ENCODE measurements at places on chromosomes 7 and 10.

GRCh38 chr7:105402221-105403095 lies 13.7 kb upstream of the SRPK2 start:
- no peak for DNase-seq

DNA sequence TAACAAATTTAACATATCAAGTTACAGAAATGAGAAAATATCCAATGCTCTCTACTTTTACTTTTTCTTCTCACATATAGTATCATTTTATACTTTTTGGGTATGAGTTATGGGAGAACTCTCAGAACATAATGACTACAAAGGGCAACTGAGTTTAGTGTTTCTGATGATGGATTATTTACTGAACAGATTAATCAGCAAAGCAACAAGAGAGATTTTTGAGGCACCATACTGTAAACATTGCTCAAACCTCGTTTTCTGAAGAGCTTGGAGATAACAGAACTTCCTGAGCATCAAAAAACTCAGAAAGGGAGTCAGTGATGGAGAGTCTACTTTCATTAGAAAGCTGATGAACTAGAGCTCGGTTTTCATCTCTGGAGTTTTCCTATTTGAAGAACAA lies 84.8 kb upstream of the GSDME start:
- no peak for DNase-seq

DNA sequence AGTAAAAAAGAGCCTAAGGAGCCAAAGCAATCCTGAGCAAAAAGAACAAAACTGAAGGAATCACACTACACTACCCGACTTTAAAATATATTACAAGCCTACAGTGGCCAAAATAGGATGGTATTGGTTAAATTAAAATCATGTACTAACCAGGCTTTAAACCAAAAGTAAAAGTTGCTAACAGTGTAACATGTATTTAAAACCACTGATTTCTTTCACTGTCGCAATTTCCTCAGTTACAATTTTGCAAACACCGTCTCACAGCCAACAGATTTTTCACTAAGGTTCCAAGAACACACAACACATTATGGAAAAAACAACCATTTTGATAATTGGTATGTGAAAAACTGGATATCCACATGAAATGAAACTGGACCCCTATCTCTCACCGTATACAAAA lies 74.0 kb downstream of the JMJD1C start:
- DNase-seq, result no peak

GRCh38 chr7:120645966-120646365 lies 212.0 kb downstream of the TSPAN12 start:
- no peak for DNase-seq

- no peak for DNase-seq
Measured at GRCh38 chr7:47561715-47562446, 20.0 kb downstream of the TNS3 start.

GRCh38 chr10:32650246-32650655 lies 204.3 kb downstream of the CCDC7 start:
- DNase-seq, result no peak

GRCh38 chr10:50431133-50431532 lies 179.8 kb upstream of the ASAH2 start:
- no peak for DNase-seq

DNA sequence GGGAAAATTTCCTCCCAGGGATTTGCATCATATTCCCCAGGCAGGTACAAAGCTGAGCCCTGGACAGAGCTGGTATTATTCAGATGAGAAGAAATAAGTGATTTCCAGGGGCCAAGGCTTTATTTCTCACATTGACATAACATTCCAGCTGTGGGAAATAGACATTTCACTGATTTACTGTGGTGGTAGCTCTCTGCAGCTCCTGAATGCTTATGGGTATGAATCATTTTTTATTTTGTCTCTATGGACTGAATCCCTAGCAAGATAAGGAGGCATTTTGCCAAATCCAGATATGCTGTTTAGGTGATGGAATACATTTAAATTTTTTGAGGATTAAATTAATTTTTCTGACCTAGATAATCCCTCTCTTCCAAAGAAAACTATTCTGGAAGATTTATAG lies 97.9 kb downstream of the MTPN start:
- no peak for DNase-seq

DNA sequence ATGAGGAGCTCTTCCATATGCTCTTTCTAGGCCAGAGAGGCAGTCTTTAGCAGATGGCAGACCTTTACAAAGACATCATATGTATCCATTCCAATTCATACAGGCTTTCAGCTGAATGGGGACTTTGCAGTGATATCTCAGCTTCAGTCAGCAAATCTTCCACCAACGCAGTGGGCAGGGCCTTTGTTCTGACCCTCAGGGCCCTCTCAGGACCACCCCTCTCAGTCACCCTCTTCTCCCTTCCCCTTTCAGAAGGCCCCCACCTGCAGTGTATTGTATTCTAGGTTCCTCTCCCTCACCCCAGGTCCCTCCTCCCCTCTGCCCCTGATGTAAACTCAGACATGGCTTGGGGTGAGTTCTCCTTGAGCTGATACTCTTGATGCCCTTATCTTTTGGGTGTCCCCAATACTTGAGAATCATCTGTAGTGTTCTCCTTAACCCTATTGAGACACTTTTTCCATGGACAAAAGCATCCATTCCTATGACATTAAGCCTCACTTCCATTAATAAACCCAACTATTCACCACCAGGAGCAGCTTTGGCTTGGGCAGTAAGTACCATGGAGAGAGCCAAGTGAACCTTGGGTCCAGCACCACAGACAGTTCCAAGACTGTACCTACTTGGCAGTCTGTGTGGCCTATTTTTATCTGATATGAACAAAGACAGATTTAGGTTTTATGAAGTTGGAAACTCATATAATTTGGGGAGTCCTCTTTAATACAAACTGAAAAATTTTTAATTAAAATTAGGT lies 62.7 kb downstream of the ADCYAP1R1 start:
- DNase-seq, result no peak

DNA sequence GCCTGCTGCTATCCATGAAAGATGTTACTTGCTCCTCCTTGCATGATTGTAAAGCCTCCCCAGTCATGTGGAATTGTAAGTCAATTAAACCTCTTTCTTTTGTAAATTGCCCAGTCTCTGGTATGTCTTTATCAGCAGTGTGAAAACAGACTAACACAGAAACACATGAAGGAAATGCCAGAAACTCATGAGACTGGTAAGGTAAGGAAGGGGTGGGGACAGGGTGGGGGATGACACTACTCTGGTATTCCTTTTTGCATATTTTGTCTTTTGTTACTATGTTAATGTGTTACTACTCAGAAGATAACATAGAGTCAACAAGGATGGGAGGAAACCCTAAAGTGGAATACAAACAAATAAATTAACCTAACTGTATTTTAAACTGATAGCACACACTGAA lies 69.8 kb upstream of the DRGX start:
- DNase-seq, result no peak

- DNase-seq, result no peak
Measured at GRCh38 chr7:42492920-42493319, 255.9 kb upstream of the GLI3 start.

DNA sequence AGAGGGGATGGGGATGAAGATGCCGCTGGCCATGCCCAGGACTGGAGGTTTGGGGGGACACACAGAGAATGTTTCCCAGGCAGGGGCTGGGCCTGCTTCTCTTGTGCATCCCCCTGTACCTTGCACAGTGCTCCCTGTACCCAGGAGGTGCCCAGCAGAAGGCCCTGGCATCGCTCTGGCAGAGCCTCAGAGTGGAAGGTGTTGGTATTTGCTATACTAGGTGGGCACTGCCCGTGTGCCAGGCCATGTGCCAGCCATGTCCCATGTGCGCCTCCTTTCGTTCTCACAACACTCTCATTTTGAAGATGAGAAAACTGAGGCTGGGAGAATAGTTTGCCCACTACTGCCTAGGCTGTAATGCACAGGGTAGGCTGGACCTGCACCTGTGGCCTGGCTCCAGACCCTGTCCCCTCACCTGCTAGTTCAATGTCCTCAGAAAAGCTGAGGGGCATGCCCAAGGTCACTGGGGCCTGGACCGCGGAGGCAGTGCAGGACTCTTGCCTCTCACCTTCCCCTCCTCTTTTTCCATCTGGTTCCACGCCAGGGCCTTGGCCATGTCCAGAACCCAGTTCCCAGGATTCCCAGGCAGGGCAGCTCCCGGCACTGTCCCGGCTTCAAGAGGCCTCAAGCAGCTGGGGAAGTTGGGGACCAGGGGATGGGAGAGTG lies 64.7 kb downstream of the GOLGA7B start:
- no peak for DNase-seq

DNA sequence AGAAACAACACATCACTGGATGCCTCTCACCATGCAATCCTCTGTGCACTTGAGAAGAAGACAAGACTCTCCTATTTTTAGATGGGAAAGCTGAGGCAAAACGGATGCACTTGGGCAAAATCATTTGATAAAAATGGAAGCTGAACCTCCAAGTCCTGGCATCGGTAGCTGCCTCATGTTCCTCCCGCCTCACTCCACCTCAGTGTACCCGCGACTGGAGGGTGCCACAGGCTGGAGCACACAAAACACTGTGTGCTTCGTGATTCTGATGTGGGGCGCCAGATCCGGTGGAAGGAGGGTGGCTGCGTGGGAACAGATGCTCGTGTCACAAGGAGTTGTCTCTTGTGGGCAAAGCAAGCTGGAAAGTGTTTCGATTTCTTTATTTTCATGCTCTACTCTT lies 41.3 kb downstream of the TAS2R41 start:
- no peak for DNase-seq

DNA sequence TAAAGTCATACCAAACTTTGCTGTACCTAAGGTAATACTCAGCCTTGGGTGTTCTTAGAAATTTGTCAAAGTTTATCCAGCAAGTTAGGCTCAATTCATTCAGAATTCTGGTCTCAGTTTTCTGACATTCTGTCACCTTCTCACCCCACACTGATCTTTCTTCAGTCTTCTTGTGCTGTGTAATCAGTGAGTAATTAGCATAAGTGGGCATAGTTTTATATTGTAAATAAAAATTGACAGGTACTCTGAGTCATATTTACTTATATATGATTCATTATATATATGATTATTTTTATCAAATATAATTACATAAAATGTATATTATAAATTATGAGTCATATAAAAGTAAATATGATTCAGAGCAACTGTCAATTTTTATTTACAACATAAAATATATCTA lies 170.9 kb upstream of the MAGI2 start:
- no peak for DNase-seq

DNA sequence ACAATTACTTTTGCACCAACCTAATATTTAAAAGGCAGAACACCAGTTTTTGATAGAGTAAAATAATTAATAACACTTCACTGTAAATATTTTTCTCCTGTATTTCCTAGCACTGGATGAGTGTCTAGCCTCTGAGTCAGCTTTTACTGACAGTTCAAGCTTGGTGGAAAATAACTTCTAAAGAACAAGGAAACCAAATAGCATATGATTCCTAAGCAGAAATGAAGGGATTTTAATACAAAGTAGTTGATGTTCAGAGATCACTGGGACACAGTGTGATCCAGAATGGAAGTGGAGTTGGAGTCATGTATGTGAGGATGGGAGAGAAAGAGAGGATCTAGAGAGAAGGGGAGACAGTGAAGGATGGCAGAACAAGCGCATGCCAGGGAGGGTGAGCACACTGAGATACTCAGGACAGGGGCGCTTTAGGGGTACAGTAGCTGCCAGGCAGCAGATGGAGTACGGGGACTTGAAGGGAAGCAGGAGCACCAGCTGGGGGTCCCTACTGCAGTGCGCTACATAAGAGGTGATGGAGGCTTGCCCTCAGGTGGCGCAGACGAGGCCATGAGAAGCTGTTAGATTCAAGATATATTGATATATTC lies 117.9 kb upstream of the KLF6 start:
- no peak for DNase-seq

- DNase-seq, result no peak
Measured at GRCh38 chr10:102463983-102464382, 12.6 kb upstream of the C10orf95 start.

GRCh38 chr7:130752424-130752823 lies 18.4 kb upstream of the KLF14 start:
- DNase-seq, result no peak

- no peak for DNase-seq
Measured at GRCh38 chr10:11600280-11600679, 11.2 kb downstream of the USP6NL start.

- no peak for DNase-seq
Measured at GRCh38 chr10:101570428-101571270, 17.4 kb downstream of the POLL start.

DNA sequence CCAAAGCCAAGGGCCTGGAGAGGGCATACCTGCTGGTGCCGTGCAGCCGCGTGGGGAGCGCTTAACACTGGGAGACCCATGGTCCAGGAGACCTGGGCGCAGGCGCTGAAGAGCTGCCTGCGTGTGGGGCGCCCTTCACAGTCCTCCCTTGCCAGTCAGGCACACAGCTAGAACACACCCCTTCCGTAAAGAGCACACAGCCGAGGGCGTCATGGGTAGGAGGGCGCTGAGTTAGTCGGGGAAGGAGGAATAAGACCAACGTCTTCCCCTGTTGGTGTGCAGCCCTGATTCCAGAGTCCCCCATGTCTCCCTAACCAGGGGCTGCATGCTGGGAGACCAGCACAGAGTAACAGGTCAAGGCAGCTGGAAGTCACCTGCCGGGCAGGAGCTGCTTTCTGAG lies 273.9 kb downstream of the USP6NL start:
- no peak for DNase-seq

- peak; percentile 54 for DNase-seq
Measured at GRCh38 chr10:6009150-6009549, 31.8 kb upstream of the IL15RA start.

DNA sequence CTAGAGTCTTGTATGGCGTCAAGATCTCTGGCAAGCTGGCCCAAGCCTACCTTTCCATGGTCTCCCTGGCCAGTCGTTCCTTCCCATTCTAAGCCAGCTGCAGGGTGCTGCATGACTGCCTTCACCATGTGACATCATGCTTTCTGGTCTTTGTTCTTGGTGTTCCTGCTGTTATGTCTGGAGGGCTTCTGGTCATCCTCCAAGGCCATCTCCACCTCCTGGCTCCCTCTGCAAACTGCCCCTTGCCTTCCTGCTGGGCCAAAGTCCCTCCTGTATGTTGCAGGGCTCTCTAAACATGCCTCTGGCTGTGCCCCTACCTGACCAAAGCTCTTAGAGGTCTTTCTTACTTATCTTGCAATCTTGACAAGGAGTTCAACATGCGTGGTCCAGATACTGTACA lies 44.4 kb upstream of the SHH start:
- no peak for DNase-seq

All from T-helper 2 cell (primary cell).